ENCODE measurements at places on chromosomes 6 and 20. TPM values are rescaled to one million over a fixed set of nuclear protein-coding genes. Genes with fewer than 3 reads are reported as not detected.
A peak's percentile ranks its signal among the peaks of the same experiment; 100 is the strongest.

DNA sequence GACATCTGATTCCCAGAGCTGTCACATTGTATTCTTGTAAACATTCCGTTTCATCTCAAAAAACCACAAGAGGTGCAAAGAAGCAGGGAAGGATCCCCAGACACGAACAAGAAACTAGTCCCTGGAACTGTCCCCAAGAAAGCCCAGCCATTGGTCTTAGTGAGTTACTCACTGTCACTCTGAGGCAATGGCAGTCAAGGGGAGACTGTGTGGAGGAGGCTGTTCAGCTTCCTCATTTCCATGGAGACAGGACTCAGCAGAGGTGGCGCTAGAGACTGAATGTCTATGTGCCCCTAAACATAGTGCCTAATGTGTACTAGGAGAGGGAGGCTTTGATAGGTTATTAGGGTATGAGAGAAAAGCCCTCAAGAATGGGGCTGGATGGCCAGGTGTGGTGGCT, 11.1 kb downstream of the ULBP1 start:
- H3K4me1 ChIP-seq = peaks cover 3% of the 10 kb centered on the region
- no peak for DNase-seq
- no peak overlapping the region for H3K4me3 ChIP-seq
- H3K27me3 ChIP-seq = no peaks in the 10 kb centered on the region
- H3K36me3 ChIP-seq = no peaks in the 10 kb centered on the region
- no peak overlapping the region for H3K27ac ChIP-seq

LAMA5 gene
- polyA plus RNA-seq = 52.9 TPM

HLA-DQB1 gene
- 986 TPM for polyA plus RNA-seq

- DNase-seq = no peak
- no peak overlapping the region for H3K27ac ChIP-seq
- no peaks in the 10 kb centered on the region for H3K27me3 ChIP-seq
- peaks cover 7% of the 10 kb centered on the region for H3K36me3 ChIP-seq
- no peak overlapping the region for H3K4me3 ChIP-seq
Observed at GRCh38 chr20:3931664-3932063, 42.5 kb downstream of the PANK2 start.

GPX5 gene
- not detected for polyA plus RNA-seq

SPATA25 gene
- polyA plus RNA-seq = 2.5 TPM

- H3K27me3 ChIP-seq = no peaks in the 10 kb centered on the region
- H3K36me3 ChIP-seq = peaks cover 13% of the 10 kb centered on the region
- no peak overlapping the region for H3K4me3 ChIP-seq
- H3K4me1 ChIP-seq = no peaks in the 10 kb centered on the region
Observed at GRCh38 chr6:149380523-149380922, 19.5 kb upstream of the SUMO4 start.

DNA sequence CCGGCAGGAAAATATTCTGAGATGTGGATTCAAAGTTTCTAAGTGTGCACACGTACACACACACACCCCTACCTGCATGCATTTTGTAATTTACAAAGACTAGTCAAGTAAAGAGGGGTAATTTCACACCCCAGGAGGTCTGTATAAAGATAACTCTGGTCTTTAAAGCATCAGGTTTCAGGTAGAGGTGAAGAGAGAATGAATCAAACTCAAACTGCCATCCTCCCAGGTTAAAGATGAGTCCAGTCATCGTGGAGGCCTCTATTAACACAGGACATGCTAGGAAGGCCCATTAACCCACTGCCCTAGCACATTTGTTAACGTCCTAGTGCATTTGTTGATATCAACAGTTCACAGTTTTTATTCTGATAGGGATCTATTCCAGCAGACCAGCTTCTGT, 3.5 kb upstream of the HLA-DRA start:
- H3K4me3 ChIP-seq = no peak overlapping the region
- peaks cover 49% of the 10 kb centered on the region for H3K4me1 ChIP-seq
- no peak for DNase-seq
- no peaks in the 10 kb centered on the region for H3K27me3 ChIP-seq
- peak overlapping the region; percentile 100 for H3K27ac ChIP-seq
- H3K36me3 ChIP-seq = no peaks in the 10 kb centered on the region

SIRPD gene
- polyA plus RNA-seq = not detected

NRSN2 gene
- polyA plus RNA-seq = 5.0 TPM

- DNase-seq = no peak
- no peak overlapping the region for H3K27ac ChIP-seq
- no peaks in the 10 kb centered on the region for H3K36me3 ChIP-seq
- no peaks in the 10 kb centered on the region for H3K4me1 ChIP-seq
Observed at GRCh38 chr6:13918686-13919250, 6.0 kb upstream of the RNF182 start.

NINL gene
- 2.0 TPM for polyA plus RNA-seq

FOXS1 gene
- not detected for polyA plus RNA-seq

- no peak overlapping the region for H3K4me3 ChIP-seq
- no peaks in the 10 kb centered on the region for H3K27me3 ChIP-seq
- H3K36me3 ChIP-seq = peaks cover 2% of the 10 kb centered on the region
- no peak overlapping the region for H3K27ac ChIP-seq
- no peaks in the 10 kb centered on the region for H3K4me1 ChIP-seq
- no peak for DNase-seq
Observed at GRCh38 chr6:45256697-45257695, 71.1 kb upstream of the RUNX2 start.

DNA sequence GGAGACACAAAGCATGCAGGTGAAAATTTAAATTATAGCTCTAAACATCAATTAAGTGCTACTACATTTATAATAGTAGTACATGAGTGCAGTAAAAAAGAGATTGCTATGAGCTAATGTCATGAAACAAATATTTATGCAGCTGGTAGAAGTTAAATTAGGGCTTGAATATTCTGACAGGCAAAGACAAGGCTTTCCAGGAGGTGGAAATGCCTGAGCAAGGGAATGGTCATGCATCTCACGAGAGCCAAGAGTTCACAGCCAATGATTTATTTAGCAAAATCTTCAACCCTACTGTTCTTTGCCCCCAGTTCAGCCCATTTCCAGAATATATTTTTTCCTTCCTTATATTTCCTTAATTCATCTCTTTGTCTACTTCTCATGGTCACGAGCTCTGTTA, 128.9 kb downstream of the HIVEP2 start:
- H3K27me3 ChIP-seq = no peaks in the 10 kb centered on the region
- H3K4me1 ChIP-seq = peaks cover 26% of the 10 kb centered on the region
- peaks cover 4% of the 10 kb centered on the region for H3K36me3 ChIP-seq
- no peak overlapping the region for H3K27ac ChIP-seq
- DNase-seq = no peak

- no peaks in the 10 kb centered on the region for H3K4me1 ChIP-seq
- no peaks in the 10 kb centered on the region for H3K27me3 ChIP-seq
- no peak overlapping the region for H3K4me3 ChIP-seq
- no peak for DNase-seq
- H3K27ac ChIP-seq = no peak overlapping the region
- H3K36me3 ChIP-seq = no peaks in the 10 kb centered on the region
Observed at GRCh38 chr6:91029211-91029610, 442.3 kb upstream of the MAP3K7 start.

BACH2 gene
- 41.1 TPM for polyA plus RNA-seq

DNA sequence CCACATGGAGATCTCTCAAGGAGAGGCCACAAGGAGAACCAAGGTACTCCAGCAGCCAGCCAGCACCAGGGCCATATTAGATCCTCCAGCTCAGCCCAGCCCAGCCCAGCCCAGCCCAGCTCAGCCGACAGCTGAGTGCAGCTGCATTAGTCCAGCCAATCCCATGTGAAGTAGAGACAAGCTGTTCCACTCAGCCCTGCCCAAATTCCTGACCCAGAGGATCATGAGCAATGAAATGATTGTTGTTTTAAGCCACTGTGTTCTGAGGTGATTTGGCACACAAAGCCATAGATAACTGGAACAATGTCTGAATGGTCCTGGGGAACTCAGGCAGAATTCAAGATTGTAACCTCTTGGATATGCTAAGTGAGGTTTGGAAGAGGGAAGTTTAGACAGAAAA, 59.5 kb upstream of the BMP2 start:
- H3K27me3 ChIP-seq = no peaks in the 10 kb centered on the region
- H3K27ac ChIP-seq = no peak overlapping the region
- DNase-seq = no peak
- no peaks in the 10 kb centered on the region for H3K4me1 ChIP-seq
- H3K4me3 ChIP-seq = no peak overlapping the region
- H3K36me3 ChIP-seq = no peaks in the 10 kb centered on the region

BPI gene
- polyA plus RNA-seq = 0.13 TPM

DNA sequence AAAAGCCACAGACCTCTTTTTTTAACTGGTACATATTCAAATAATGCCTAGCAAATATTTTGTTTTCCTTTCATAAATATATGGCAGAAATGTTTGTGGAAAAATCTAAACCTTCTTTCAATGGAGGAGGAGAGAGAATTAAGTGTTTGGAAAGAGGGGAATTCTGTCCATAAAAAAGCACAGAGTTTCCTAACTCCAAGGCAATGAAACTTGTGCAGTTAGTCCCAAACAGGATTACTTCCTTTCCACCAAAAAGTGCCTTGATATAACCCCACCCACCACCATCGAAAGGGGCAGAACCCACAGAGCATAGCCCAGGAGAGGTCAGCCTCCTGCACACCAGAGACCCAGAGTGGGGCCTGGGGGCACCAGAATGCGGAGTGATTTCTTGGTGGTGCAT, 106.3 kb downstream of the OGFRL1 start:
- H3K27me3 ChIP-seq = no peaks in the 10 kb centered on the region
- no peak overlapping the region for H3K27ac ChIP-seq
- H3K4me3 ChIP-seq = no peak overlapping the region

NKAIN4 gene
- polyA plus RNA-seq = not detected

GRCh38 chr6:150549674-150550101, 50.0 kb upstream of the PLEKHG1 start:
- H3K36me3 ChIP-seq = no peaks in the 10 kb centered on the region
- no peaks in the 10 kb centered on the region for H3K4me1 ChIP-seq
- no peak overlapping the region for H3K4me3 ChIP-seq
- DNase-seq = no peak

DNA sequence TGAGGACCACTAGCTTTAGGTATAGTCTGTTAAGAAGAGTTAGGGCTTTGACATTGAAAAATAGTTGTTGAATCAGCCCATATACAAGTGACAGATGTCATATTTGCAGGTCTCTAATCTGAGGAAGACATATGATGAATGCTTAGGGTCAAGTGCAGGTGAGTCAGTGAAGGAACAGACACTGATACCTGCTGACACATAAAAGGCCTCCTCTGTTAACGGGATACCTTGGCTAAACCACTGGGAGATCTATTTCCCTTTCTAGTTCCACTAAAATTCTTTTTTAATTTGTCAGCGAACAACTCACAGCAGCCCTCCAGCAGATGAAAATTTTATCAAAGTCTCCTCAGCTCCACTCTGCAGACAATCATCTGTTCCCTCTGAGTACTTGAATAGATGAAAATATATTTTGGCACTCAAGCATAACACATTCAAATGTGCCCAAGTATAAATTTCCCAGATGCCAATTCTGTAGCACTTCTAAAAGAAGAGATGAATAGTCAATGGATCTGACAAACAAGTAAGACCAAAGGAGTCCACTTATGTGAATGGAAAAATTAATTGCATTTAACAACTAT, 154.0 kb downstream of the KIF16B start:
- DNase-seq = no peak
- no peak overlapping the region for H3K4me3 ChIP-seq
- H3K27me3 ChIP-seq = no peaks in the 10 kb centered on the region

- H3K27ac ChIP-seq = no peak overlapping the region
- DNase-seq = no peak
- H3K4me3 ChIP-seq = no peak overlapping the region
- no peaks in the 10 kb centered on the region for H3K27me3 ChIP-seq
- H3K36me3 ChIP-seq = no peaks in the 10 kb centered on the region
Observed at GRCh38 chr6:124539096-124539495, 423.1 kb upstream of the RNF217 start.

- no peak overlapping the region for H3K4me3 ChIP-seq
- H3K4me1 ChIP-seq = no peaks in the 10 kb centered on the region
- no peaks in the 10 kb centered on the region for H3K27me3 ChIP-seq
- no peaks in the 10 kb centered on the region for H3K36me3 ChIP-seq
- H3K27ac ChIP-seq = no peak overlapping the region
Observed at GRCh38 chr6:27922949-27923348, 10.8 kb upstream of the OR2B2 start.

DNA sequence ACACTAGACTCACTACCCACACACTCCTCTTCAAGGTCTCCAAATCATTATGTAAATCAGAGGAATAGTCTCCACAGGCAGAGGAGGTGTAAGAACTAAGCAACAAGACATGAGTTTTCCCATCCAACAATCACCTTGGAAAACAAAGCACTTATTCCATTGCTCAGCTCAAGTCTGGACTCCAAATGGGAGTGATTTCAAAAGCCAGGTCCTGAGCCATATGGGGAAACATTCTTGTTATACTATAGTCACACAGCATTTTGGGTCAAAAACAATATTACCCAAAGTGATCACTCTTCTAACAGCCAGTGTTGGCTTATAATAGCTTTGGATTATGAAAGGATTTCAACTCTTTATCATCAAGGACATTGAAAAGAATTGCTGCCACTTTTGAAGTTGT, 3.6 kb upstream of the PRPH2 start:
- H3K27me3 ChIP-seq = no peaks in the 10 kb centered on the region
- peak overlapping the region; percentile 68 for H3K4me3 ChIP-seq
- DNase-seq = no peak
- H3K36me3 ChIP-seq = no peaks in the 10 kb centered on the region
- peaks cover 12% of the 10 kb centered on the region for H3K4me1 ChIP-seq

IL17A gene
- not detected for polyA plus RNA-seq

GRCh38 chr6:2482773-2483172, 237.4 kb upstream of the GMDS start:
- no peaks in the 10 kb centered on the region for H3K27me3 ChIP-seq
- H3K4me3 ChIP-seq = no peak overlapping the region
- DNase-seq = no peak
- no peaks in the 10 kb centered on the region for H3K4me1 ChIP-seq
- H3K36me3 ChIP-seq = no peaks in the 10 kb centered on the region

SRMS gene
- polyA plus RNA-seq = 0.54 TPM

DNA sequence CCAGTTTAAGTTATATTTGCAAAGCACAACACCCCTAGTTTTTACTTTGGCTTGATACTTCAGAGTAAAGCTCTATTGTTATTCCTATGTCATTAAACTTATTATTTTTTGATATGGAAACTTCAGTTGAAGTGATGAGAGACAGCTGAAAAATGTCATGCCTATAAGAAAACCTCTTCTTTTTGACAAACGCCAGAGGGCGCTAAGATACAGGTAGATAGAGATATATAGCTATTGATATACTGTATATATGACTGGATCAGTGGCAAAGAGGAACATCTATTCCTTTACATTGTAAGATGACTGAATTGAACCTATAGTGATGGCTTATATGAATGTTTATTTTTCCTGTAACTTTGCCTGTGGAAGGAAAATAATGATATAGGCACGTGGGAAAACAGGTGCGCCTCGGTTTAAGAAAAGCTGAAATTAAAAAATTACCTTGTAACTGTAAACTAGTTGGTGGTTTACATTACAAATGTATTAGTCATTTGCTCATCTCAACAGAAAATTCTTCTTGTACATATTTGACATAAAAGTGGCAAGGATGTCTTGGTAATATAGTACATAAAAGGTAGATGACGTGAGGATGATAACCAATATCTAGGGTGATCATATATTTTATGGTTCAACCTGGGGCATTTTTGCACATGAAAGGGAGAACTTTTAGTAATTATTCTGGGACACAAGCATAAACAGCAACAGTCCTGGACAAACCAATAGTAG, 74.1 kb downstream of the LAMA4 start:
- H3K27ac ChIP-seq = no peak overlapping the region
- H3K4me1 ChIP-seq = no peaks in the 10 kb centered on the region
- no peak overlapping the region for H3K4me3 ChIP-seq
- peak; percentile 80 for DNase-seq
- H3K27me3 ChIP-seq = peaks cover 3% of the 10 kb centered on the region
- no peaks in the 10 kb centered on the region for H3K36me3 ChIP-seq

NKAIN2 gene
- not detected for polyA plus RNA-seq

- H3K4me1 ChIP-seq = no peaks in the 10 kb centered on the region
- DNase-seq = no peak
Observed at GRCh38 chr6:18147616-18148015, 7.3 kb downstream of the TPMT start.
